ENCODE measurements at places on chromosomes 6 and 20.

- no peak for DNase-seq
Observed at GRCh38 chr20:44704551-44704971, 10.6 kb upstream of the CCN5 start.

DNA sequence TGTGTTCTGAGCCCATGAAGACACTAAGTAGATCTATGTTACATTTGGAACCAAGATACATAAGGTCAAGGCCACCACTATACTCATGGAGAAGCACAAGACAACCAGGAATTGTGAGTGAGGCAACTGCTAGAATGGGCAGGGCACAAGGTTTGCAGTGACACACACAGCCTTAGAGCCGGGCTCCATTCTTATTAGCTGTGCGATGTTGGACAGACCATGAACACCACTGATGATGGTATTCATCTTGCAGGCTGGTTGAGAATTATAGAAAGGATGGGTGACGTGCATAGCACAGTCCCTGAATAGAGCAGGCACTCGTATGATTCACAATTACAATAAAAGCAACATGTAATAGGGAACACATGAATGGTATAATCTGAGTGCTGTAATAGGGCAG, 172.4 kb downstream of the GJA10 start:
- DNase-seq: no peak

DNA sequence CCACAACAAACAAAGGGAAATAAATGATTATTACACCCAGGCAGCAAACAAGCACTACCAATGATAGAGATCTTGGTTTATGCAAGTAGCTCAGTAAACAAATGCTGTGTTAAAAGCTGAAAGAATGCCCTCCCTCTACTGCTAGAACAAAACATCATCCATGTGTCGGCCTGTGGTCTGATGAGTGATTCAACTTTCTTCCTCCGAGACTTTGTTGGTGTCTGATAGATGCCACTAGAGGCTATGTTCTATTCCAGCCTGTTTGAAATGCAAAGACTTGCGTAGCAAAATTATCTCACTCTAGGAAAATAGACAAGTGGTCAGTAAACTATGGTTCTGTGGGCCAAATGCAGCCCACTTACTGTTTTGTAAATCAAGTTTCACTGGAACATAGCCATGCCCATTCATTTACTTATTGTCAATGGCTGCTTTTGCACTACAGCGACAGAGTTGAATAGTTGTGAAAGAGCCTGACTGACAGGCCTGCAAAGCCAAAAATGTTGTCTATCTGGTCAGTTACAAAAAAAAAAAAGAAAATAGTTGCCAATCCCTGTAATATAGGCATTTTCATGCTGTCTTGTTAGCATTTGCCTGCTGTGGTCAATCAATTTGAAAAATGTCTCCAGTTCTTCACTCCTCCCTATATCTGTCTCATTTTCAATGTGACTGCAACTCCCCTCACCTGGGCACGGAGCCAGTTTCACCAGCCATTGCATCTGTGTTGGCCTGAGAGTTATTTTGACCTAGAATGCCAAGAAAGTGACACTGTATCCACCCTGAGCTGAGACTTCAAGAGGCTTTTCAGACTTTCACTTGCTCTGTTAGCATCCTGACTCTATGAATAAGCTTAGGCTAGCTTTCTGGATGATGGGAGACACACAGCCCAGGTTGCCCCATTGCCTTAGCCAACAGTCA, 544.6 kb upstream of the BTBD3 start:
- DNase-seq: no peak

GRCh38 chr6:33451606-33452005, 2.8 kb upstream of the ZBTB9 start:
- DNase-seq: no peak

DNA sequence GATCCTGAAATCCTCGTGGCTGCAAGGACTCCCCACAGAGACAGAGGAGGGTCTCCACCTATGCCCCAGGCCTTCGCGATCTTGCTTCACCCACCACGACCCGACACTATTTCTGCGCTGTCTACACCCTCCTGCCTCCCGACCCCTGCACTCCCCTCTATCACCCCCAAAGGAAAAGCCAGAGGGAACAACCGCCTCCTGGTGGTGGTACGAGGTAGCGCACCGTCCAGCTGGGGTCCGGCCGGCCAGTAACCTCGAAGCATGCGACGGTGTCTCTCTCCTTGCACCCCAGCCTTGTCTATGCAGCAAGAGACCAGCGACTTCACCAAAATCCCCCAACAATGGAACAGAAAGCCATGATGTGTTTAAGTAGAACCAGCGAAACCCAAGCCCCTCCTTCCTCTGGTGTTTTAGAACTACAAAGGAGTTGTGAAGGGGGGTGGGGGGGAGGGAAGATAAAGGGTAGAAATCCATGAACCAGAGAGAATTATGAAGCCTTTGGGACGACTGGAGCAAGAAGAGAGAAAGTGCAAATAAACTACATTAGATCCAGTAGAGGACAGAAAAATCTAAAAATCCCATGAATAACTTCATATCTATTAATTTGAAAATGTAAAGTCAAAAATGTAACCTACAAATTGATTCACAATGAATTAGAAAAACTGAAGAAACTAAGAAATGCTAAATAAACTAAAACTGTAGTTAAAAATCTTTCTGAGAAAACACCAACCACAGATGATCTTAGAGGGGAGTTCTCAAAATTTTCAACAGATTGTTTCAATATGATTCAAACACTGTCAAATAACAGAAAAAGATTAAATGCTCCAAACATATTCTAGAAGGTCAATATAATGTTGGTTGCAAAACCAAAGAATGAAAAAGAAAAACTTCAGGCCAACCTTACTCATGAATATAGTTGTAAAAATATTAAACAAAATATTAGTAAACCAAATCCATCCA, 168.0 kb downstream of the CDK19 start:
- DNase-seq: no peak

DNA sequence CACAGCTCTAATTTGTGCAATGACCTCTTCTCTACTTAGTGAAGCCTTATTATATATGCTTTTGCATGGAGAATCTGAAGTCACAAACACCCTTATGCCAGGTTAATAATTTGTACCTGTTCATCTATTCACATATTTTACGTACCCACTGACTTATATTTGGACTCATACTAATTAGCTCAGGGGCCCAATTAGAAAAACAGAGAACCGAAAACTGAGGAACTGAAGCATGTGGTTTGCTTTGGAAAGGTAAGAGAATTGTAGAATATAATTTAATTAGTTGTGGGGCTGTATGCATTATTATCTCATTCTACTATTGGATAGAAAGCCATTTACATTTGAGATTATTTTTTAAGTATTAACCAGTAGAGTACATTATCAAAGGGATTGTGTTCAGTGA, 805.9 kb upstream of the CITED2 start:
- no peak for DNase-seq

DNA sequence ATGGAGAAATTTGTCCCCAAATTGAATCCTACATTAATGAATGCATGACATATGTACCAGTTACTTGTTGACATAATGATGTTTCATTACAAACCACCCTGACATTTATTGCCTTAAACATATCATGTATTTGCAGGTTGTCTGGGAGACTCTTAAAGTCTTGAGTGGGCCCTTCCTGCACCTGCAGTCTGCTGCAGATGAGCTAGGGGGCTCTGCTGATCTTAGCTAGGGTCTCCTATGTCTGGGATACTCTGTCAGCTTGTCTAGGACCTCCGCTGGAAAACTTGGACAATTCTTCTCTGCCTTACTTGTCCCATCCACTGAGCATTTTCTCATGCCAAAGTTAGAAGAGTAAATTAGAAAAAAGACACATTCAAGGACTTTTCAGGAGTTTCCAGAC, 581.6 kb downstream of the HAO1 start:
- no peak for DNase-seq

- DNase-seq: no peak
Observed at GRCh38 chr6:21342501-21342900, 251.1 kb upstream of the SOX4 start.

- DNase-seq: no peak
Observed at GRCh38 chr6:87944541-87944954, 103.1 kb upstream of the SPACA1 start.

DNA sequence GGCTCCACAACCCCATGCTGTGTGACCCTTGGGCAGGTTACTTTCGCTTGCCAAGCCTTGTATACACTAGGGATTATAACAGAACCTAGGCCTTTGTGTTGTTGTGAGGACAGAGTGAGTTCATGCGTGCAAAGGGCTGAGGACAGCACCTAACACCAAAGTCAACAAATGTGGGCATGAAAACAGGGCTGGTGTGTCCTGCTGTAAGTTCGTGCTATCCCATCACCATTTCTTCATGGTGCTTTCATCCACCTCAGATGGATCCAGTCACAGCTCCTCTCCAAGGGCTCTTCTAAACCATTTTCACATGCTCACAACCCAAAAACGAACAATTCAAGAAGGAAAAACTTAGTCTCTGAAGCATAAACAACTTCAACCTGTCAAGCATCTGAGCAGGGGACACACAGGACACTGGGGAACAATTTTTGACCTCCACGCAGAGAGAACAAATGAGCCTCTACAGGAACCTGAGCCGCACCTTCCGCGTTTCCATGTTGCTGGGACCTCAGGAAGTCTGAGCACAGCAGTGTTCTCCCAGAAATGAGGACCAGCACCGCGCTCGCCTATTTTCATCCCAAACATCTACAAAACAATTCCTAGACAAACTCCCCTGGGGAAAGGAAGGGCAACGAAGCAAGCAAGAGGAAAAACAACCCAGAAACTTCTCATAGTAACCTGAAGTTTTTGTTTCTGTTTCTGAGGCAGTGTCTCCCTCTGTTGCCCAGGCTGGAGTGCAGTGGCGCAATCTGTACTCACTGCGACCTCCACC, 3.1 kb downstream of the LRP11 start:
- DNase-seq: no peak

DNA sequence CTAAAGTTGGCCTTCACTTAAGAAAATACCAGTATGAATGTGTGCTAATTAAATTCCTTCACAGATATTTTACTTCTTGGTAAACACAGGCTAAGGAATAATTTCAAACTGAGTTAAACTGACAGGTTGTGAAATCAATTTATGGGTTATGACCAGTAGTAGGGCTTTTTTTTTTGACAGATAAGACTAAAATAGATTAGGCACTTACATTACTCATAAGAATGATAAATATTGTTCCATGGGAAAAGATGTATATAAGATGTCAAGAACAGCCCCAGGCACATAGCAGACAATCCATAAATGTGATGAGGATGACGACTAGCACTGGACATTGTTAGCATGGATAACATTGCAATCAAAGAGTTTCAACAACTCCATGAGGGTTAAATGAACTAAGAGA, 22.9 kb downstream of the NT5E start:
- DNase-seq: no peak

GRCh38 chr6:139006477-139006876, 18.4 kb upstream of the REPS1 start:
- no peak for DNase-seq

GRCh38 chr6:145018027-145018426, 717.3 kb downstream of the EPM2A start:
- DNase-seq: no peak

DNA sequence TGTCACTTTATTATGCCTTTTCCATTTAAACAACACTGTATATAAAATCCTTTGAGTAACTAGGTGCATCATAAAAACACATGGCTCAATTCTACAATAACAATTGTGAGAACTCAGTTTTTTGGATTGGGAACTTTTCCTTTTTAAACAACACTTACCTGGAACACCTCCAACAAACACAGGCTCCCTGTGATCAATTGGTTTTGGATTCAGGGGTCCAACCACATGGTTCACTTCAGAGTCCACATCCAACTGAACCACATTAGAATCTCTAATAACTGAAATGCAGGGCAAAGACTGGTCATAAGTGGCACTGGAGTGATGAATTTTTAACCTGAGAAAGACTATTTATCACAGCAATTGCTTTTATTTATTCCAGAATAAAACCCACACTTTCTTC, 26.5 kb downstream of the FAM229B start:
- DNase-seq: no peak

GRCh38 chr20:62554214-62554897, 78.6 kb upstream of the GATA5 start:
- DNase-seq: no peak

GRCh38 chr20:13515291-13515690, 123.4 kb downstream of the TASP1 start:
- DNase-seq: no peak

DNA sequence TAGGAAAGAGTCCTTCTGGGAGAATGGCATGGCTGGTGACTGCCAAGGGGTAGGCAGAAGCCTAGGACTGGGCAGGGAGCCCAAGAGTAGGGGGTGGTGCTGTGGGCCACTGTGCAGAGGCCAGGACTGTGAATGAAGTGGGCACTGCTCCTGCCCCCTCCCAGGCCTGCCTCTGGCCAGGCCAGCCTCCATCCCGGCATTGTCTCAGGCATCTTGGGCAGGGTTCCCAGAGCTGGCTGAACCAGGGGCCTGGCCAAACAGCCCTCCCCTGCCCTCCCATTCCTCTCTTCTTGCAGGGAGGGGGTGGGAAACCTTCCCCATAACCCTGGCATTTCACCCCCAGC, 81.6 kb downstream of the MRPL14 start:
- no peak for DNase-seq

- no peak for DNase-seq
Observed at GRCh38 chr6:52210227-52210626, 24.1 kb downstream of the IL17A start.
